Temporal lobe (tissue), 4 donors: ENCODE measurements at places on chromosomes 11 and 22. TPM values are rescaled to one million over a fixed set of nuclear protein-coding genes. Genes with fewer than 3 reads are reported as not detected.

Gene KCNK4
- 1.5 TPM for total RNA-seq

Gene OR5L1
- total RNA-seq: not detected

Gene MUC6
- total RNA-seq: under 0.01 TPM

Gene PRR14L
- total RNA-seq: 28.8 TPM

Gene MCAT
- 10.8 TPM for total RNA-seq

Gene TSPAN32
- 0.25 TPM for total RNA-seq

Gene ZBTB16
- 8.4 TPM for total RNA-seq

Gene MAP6
- 77.9 TPM for total RNA-seq

Gene SEPTIN3
- 172 TPM for total RNA-seq

Gene USP2
- total RNA-seq: 0.74 TPM

Gene OMP
- not detected for total RNA-seq

Gene DDIAS
- 2.5 TPM for total RNA-seq

Gene GRIK4
- total RNA-seq: 4.4 TPM

Gene SF3A1
- total RNA-seq: 18.2 TPM

Gene THRSP
- 0.25 TPM for total RNA-seq

Gene NLRP6
- not detected for total RNA-seq

Gene FGF19
- total RNA-seq: not detected

Gene IGF2
- total RNA-seq: 14.0 TPM

Gene CCDC81
- 2.5 TPM for total RNA-seq

Gene ANO9
- not detected for total RNA-seq

Gene MMP1
- total RNA-seq: not detected

Gene APOL3
- 1.2 TPM for total RNA-seq

Gene GVQW3
- 19.9 TPM for total RNA-seq

Gene C1QTNF4
- 16.7 TPM for total RNA-seq

Gene EXT2
- 72.0 TPM for total RNA-seq

Gene BCO2
- 2.2 TPM for total RNA-seq

Gene GGTLC3
- not detected for total RNA-seq

Gene HORMAD2
- total RNA-seq: 0.25 TPM

Gene SHISAL1
- total RNA-seq: 25.8 TPM

Gene RASGRP2
- total RNA-seq: 22.9 TPM

Gene GANAB
- 69.3 TPM for total RNA-seq

Gene INSC
- total RNA-seq: not detected

Gene SYCE3
- not detected for total RNA-seq

Gene SLC22A25
- total RNA-seq: under 0.01 TPM
